ENCODE measurements at places on chromosomes 6 and 20.

DNA sequence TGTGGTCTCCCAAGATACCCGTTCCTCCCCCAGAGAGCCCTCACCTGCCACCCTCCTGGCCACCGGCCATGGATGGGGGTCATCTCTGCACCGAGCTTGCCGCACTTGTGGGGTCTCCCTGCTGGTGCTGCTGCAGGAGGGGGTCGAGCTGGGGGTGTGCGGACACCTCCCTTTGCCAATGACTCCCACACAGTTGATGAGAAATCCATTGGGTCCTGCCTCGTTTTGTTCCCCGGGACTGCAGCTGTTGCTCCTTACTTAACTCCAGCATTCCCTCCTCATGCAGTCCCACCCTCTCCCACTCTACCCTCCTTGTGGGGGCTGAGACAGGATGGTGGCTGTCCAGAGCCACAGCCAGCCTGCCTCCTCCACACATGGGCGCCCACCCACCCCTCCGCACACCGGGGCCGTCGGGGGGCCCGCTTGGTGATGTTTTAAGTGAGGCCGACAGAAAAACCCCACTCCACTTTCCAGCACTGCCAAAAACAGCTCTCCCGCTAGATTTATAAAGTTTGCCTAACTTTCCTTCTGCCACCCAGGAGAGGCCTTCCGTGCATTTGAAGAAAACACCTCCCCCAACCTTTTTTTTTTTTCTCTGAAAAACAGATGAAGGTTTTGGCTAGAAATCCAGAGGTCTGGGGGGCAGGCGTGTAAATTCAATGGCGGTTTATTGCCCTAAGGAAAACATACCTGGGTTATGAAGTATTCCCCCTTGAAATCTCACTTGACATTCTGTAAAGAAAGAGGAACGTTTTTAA lies 53.5 kb upstream of the APCDD1L start:
- no peak for DNase-seq

DNA sequence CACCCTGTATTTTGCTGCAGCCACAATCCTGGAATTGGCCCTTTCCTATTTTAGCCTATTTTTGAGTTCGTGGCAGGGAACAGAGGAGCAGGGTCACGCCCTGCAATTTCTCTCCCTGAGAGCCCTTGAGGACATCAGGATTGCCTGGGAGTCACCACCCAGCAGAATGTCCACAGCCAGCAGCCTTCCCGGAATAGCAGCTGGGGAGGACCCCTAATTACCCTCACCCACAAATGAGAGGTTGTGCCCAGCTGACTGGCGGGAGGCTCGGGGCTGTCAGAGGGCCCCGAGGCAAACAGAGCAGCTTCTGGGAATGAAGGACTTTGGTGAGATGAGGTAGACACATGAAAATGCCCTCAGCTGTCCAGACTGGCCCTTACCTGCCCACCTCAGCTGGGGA lies 165.1 kb downstream of the PREX1 start:
- DNase-seq: no peak

- DNase-seq: no peak
Observed at GRCh38 chr6:119479860-119480655, 130.5 kb upstream of the MAN1A1 start.

DNA sequence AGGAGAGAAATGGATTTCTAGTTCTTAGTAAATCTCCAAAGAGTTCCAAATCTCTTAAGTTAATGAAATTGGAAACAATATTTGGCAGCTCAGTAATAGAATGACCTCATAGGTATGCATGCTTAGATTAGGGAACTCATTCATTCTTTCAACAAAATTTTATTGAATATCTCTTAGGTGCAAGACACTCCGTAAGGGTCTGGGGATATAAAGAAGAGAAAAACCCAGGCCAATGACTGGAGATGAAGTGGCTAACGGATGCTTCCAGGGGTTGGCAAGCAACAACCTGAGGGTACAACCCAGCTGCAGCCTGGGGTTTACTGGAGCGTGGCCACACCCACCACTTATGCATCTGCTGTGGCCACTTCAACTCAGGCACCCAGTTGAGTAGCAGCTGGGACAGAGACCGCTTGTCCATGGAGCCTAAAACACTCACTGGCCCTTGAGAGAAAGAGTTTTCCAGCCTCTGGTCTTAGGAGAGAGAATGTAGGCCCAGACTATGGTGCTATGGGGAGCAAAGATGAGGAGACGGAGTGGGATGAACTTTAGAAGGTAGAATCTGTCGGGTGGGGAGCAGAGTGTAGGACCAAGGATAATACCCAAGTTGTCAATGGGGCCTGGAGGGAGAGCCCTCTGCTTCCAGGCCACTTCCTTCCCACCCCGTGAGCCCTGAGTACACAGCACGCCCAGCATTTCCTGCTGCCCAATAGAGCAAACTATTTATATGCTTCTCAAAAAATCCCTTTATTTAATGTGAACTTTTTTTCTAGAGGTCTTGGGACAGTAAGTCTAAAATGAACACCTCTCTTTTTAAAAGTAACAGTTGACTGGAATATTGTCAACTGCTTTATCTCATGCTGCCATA lies 46.8 kb upstream of the PXDC1 start:
- no peak for DNase-seq

DNA sequence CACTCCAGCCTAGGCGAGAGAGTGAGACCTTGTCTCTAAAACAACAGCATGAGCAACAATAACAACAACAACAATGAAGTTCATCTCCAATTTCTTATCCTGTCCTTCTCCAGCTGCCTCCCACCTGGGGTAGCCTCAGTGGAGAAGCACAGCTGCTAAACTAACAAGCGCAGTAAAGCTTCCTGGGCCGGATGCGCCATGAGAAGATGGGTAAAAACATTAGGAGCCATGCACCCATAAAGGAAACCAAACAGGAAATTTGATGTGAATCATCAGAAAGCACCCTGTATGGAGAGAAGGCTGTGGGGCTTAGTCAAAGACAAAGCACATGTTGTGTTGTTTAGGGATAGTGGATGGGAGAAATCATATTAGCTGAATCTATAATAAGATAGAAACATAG lies 61.1 kb upstream of the CCN6 start:
- DNase-seq: no peak

GRCh38 chr6:66553441-66553840 lies 846.4 kb upstream of the EYS start:
- DNase-seq: no peak

DNA sequence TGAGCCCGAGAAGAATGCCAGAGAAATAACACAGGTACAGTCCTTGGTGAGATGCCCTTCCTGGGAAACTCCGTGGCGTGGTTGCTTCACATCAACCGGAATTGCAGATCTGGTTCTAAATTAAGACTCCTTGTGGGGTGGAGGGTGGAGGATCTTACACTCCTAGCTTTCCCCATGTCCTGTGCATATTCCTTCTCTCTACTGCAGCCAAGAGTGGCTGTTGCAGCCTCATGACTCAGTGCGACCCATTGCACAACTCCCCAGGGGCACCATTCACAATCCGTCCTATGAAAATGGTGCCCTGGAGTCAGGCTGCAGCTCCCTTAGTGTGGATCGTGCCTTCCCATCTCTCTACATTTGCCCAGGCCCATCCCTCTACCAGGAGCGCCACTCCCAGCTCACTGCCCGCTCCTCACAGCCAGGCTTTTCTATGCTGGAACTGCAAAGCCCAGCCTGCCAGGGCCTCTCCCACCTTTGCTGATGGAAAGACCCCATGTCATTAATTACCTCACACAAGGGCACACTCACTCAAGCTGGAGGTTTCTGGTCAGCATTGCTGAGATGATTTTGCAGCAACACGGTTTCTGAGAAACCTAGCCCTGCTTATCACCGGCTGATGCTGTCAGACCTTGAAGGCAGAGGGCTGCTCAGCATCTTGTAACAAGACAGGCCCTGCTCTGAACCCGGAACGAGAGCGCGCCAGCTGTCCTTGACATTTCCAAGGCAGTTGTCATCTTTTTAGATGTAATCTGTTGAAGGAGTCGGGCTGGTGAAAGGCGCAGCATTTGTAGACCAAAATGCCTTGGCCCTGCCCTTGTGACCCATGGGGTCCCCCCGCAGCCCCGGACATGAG lies 39.7 kb downstream of the SIRPA start:
- no peak for DNase-seq

- no peak for DNase-seq
Observed at GRCh38 chr20:62429455-62430310, 2.3 kb upstream of the RBBP8NL start.

GRCh38 chr6:10613723-10614122 lies 80.7 kb downstream of the C6orf52 start:
- DNase-seq: no peak

DNA sequence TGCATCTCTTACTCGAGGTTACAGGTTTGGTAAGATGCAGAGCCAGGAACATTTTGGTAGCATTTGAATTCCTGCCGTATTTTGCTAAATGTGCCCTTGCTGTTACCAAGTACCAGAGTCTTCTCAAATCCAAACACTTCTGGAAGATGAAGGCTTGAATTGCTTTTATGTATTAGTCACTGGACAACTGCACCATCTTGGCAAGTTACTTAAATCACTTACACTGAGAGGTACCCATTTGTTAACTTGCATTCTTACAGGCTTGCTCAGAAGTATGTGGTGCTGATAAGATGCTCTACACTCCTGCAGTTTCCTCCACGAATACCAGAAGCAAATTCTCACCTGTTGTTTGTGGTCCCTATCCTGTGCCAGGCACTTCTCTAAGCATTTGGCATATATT lies 12.7 kb downstream of the IL22RA2 start:
- DNase-seq: no peak

DNA sequence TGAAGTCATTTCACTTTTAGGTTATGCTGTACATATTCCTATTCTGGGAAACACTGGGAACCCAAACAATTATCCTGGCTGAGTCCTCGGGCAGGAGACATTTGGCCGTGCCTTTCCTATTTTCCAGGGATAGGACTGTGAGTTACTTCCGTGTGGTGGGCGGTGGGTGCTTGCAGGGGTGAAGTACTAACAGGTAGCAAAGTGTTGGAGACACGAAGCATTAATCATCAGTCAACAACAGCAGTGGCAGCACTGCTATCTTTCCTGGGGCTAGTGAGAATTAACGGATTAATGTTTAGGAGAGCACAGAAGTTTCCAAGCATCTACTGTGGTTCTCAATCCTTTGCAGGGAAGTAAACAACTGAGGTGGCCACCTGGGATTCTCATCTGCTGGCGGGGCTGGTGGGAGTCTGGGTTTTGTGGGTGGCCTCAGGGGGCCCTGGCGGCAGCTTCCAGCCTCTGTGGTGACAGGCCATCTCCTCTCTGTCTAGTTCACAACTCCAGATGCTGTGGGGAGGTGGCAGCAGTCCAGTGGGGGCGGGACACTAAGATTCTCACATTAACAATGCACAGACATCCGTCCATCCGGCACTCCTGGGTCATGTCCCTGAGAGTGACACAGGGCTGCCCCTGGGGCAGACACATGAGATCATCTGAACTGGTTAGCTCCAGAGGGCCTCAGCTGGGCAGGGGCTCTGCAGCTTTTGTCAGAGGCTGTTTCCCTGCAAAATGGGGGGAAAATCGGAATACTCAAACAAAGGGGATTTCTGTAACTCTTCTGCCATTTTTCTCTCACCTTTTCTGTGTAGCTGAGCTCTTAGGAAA lies 90.9 kb downstream of the GJA10 start:
- no peak for DNase-seq

GRCh38 chr6:118876814-118877213 lies 17.1 kb upstream of the ASF1A start:
- DNase-seq: peak; percentile 50

DNA sequence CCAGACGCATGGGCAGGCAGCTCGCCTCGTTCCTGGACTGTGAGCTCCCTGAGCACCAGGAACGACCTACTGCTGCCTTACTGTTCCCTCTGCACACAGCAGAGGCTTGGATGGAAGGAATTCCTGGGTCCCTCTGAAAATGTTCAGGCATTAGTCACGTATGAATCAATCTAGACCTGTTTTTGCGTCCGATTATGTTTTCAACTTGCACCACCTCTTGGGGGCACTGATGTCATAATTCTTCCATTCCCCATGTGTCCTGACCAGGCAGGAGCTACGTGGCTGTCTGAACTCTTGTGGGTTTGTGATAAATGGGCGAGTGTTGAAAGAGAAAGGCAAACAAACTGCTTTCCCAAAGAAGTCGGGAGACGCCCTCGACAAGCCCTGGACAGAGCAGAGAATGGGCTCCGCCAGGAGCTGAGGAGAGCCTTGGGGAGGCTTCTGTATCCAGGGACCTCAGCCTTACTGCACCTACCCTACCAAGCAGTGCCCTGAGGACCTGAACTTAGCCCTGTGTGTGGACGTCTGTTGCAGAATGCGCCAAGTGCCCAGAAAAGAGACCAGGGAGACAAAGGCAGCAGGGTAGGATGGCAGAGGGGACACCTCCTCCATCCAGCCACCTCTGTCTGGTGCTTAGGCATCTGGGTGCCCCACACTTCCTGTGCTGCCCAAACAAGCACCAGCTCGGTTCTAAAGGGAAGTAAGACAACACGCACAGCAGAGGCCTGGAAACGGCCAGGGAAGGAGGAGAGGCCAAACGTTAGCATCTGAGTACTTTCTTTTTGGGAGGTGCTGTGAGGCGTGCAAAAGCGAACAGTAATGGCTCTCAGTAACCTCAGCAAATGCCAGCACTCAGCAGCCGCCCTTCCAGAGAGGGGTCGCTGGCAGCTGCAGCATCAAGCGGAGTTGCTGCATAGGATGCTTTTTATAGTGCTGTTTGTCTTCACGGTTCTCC lies 124.2 kb downstream of the LY86 start:
- no peak for DNase-seq

DNA sequence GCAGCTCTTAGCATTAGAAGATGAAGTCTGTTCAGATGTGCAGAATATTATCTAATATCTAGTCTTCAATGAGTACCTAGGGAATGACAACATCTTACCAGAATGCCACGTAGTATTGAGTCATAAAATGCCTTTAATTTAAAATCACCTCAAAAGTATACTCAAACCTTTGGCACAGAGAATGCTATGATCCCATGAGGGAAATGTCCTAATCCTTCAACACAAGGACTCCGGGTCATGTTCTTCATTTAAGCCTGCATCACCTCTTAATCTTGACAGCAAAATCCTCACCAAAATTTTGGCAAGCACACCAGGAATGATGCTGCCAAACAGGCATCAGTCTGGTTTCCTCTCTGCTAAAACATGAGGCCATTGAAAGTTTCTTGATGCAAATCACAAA lies 23.6 kb upstream of the MARCKS start:
- no peak for DNase-seq

DNA sequence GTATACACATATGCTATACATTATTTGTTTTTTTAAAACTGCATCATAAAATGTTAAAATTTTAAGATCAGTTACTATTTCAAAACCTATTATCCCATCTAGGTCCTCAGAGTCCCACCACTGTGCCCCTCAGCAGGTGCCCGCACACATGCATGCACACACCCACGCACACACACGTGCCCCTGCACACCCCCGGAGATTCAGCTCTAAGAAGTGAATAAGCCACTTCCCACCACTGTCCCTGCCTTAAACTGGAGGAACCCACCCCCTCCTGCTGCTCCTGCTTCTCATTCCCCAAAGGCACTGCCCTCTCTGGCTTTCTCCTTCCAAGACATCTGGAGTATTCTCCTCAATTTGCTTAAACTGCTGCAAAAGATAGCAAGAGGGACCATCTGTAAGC lies 5.4 kb upstream of the FAM210B start:
- DNase-seq: no peak

All from amniotic stem cell (primary cell).